CD4-positive, alpha-beta T cell treated with Interleukin-6 at 100 ng/mL for 8 hours (primary cell): ENCODE measurements at places on chromosomes 2 and 18.

GRCh38 chr18:25074925-25075324 is 277.0 kb downstream of the ZNF521 start:
- DNase-seq = no peak

DNA sequence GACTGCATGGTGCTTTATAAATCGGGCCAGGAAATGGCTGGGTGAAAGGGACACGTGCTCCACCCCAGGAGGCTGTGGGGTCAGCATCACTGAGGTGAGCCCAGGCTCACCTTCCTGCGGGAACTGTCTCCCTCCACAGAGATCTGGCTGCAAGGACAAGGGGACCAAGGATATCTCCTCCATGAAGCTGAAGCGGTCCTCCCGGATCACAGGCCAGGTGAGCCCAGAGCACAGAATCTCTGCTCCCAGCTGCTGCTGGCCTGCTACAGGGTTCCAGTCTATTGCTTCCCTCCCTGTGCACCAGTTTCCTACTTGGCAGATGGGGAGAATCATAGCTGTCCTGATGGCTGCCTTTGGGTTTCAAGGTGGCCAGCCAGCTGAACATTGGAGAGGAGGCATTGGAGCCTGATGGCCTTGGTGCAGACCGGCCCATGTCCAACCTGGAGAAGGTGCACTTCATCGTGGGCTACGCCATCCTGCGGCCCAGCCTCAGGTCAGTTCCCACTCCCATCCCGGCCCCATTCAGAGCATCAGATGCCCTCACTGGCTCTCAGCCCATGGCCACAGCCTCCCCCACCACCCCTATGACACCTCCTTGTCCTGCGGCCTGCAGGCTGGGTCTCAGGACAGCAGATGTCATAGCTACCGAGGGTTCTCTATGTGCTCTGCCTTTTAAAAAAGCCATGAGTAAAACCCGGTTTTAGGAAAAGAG is 33.7 kb upstream of the GPR17 start:
- DNase-seq = no peak

DNA sequence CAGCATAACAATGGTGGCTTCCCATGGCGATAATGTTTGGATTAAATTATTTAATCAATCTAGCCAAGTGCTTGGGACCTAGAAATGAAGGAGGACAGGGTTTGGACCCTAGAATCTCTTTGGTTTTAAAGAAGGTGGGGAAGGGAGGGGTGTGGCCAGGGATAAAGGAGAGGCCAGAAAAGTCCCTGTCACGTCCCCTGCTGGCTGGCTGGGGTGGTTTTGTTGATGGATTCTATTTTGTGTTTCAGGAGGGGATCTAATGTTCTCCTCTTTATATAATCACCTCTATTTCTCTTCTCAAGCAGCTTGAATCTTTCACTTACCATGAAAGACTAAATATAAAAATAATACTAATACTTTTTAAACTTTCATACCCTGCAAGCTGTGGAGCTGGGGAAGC is 52.6 kb upstream of the GALR1 start:
- DNase-seq = no peak

GRCh38 chr18:73691118-73691517 is 456.5 kb downstream of the FBXO15 start:
- DNase-seq = no peak

- DNase-seq = no peak
Observed at GRCh38 chr2:18961991-18962421, 372.6 kb upstream of the NT5C1B start.
